ENCODE measurements at places on chromosomes 16 and 17.

GRCh38 chr16:8828541-8829165 is 31.0 kb downstream of the PMM2 start:
- no peak for DNase-seq

DNA sequence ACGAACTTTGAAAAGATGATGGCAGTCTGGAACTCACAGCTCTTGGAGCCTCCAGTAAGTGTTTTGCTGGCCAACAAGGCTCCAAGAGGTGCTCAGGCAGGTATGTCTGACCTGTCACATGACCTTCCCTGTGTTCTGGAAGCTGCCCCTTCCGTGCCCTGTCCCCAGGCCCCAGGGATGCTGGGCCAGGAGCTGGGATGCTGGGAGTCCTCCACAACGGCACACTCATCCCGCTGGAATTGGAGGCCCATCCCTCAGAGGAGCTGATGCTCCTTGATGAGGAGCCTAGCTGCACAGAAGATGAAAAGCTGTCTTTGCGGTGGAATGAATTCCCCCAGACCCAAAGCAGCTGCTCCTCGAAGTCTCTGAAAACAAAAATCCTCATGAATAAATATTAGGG is 47.8 kb downstream of the HOXB1 start:
- no peak for DNase-seq

- DNase-seq: no peak
Measured at GRCh38 chr17:51144266-51145022, 8.9 kb upstream of the NME1 start.

DNA sequence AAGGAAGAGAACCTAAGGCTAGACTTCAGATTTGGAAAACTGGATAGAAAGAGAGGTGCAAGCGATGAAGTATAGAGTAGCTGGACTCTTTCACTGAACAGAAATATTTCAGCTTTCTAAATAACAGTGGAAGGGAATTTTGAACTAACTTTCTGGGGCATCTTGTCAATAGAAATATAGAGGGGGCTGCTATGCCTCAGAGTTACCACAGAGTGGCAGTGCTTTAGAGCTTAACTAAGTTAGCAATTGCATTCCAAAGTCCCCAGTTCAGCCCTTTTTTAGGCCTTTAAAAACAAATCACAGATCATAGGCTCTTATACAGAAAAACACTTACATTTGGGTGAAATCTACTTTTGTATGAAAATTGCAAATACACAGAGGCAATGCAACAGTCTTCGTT is 154.2 kb upstream of the CDH8 start:
- no peak for DNase-seq

- no peak for DNase-seq
Measured at GRCh38 chr17:45341533-45342158, 24.8 kb upstream of the MAP3K14 start.

DNA sequence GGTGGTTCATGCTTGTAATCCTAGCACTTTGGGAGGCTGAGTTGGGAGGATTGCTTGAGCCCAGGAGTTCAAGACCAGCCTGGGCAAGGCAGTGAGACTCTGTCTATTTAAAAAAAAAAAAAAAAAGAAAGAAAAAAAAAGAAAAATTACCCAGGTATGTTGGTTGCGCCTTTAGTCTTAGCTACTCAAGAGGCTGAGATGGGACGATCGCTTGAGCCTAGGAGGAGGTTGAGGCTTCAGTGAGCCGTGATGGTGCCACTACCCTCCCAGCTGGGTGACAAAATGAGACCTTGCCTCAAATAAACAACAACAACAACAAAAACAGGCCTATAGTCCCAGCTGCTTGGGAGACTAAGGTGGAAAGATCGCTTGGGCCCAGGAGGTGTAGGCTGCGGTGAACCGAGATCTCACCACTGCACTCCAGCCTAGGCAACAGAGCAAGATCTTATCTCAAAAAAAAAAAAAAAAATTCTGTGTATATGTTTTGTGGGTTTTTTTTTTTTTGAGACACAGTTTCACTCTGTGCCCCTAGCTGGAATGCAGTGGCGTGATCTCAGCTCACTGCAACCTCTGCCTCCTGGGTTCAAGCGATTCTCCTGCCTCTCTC is 12.5 kb upstream of the ANKRD40CL start:
- no peak for DNase-seq

- no peak for DNase-seq
Measured at GRCh38 chr17:15782866-15783265, 50.8 kb downstream of the TBC1D26 start.

GRCh38 chr16:84082835-84083569 is 33.7 kb downstream of the MBTPS1 start:
- no peak for DNase-seq

- no peak for DNase-seq
Measured at GRCh38 chr16:86598607-86599565, 20.5 kb downstream of the FOXL1 start.

DNA sequence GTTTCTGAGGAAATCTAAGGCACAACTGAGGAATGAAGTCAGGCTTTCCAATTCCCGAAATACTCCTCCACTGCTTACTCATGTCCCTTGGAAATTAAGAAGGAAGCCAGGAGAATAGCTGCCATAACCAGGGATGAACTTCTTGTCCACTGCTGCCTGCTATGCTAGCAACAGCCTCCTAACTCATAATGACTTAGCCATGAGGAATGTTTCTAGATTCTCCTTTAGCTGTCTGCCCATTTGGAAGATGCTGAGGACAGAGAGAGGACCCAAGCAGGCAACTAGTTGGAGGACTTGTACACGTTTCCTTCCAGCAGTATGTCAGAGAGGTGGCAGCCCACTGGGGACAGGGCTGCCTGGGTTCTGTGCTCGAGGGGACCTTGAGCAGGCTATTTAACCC is 939 bp upstream of the CCL2 start:
- DNase-seq: no peak

DNA sequence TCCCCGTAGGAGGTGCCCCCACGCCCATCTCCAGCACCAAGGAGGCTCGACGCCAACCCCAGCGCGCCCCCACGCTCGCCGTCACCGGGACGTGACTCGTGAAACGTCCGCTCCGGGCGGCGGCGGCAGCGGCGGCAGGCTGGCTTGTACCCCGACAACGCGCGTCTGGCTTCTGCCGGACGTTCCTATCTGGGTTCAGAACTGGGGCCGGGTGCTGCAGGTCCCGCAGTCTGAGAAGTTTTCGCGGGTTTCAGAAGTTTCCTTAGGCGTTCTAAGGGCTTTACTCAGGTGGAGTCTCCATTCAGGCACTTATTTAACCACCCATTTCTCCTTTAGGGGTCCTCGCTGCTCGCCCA is 672 bp upstream of the ALKBH5 start:
- no peak for DNase-seq

- DNase-seq: no peak
Measured at GRCh38 chr16:49632086-49632794, 223.7 kb downstream of the ZNF423 start.

- DNase-seq: no peak
Measured at GRCh38 chr16:2515180-2515851, 1.6 kb downstream of the ATP6V0C start.

GRCh38 chr17:51079049-51079448 is 41.6 kb downstream of the SPAG9 start:
- no peak for DNase-seq

- no peak for DNase-seq
Measured at GRCh38 chr17:12537436-12537835, 128.3 kb upstream of the MYOCD start.

DNA sequence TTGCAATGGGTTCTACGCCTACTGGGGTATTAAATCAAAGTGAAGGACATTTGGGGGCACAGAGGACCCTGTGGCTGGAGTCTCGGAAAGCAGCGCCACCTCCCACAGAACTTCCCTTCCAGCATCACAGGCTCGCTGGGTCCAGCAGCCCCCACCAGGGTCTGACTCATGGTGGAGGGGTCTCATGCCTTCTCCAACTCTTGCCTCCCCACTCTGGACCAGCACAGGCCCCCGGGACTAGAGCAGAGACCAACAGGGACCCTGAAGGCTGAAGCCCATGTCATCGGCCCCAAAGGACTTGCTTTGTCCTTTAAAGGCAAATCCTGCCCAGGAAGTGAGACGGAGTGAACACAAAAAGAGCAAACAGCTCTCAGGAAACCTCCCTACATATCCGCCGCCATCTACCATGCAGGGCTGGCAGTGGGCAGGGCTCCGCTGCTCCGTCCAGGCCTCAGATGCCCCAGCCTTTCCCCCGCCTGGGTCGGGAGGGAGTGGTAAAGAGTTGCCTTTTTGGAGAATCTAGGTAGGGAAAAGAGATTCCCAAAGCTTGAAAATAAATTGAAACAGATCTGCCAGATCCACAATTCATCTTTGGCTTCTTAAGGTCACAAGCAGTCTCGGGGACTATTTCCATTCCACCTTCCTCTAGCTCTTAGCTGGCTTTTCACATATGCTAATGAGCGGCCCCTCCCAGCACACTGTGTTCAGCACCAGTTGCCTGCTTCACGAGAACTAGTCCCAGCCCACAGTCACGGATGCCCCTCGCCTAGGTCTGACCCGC is 2.1 kb upstream of the GPRC5C start:
- no peak for DNase-seq

DNA sequence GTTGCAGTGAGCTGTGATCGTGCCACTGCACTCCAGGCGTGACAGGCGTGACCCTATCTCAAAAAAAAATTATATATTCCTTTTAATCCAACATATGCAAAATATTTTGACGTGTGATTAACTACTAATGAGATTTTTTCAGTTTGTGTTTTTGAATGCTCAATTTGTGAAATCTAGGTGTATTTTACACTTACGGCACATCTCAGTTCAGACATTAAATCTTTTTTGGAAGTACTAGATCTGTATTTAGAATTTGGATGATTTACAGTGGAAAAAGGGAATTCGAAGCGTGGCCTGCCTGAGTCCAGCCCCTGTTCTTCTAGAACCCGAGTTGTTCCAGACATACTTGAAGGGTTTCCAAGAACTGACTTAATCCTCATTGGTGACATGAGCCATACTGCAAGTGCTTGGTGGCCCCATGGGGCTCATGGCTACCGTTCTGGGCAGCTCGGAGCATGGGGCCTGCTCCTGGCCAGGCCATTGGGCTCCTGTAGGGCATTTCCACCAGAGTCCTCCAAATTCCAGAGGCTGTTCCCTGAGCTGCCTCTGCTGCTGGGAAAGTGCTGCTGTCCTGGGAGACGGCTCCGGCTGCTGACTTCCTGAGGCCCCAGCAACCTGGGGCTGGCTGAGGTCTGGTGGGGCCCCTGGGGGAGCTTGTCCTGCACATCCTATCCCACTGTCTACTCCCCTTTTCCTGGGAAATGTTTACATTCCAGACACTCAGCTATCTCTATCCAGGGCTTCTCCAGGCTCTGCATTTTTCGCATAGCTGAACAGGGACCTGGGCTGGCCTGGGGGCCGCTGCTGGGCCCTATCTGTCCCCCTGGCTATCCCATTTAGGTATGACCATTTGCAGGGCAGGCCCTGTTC is 27.2 kb downstream of the LLGL2 start:
- no peak for DNase-seq

DNA sequence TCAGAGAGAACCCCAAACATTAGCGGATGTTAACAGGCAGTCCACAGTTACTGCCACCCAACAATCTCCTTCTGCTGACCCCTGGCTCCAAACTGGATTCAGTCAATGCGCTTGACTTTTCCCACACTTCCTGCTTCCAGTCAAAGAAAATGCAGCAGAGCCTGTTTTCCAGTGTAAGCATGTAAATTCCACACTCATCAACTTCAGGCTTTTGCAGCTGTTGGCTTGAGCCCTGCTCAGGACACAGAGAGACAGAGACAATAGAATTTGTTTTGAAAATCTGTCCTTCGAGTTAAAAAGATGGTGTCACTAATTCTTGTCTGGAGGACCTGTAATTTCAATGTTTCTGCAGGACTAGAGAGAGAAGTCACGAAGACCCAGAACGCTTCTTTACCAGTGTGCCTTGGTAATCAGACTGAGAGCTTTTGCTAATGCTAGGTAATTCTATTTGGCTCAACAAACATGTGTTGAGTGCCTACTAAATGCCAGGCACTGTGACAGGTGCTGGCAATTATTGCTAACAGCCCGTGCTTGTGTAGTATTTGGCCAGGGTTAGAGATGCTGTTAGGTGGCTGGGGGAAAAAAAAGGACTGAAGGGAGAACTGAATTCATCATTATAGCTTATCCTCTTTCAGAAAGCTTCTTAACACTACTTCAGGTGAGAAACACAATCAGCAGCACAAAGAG is 32.5 kb downstream of the HOXB1 start:
- DNase-seq: no peak

- DNase-seq: no peak
Measured at GRCh38 chr17:1789936-1790335, 28.1 kb downstream of the SERPINF1 start.

DNA sequence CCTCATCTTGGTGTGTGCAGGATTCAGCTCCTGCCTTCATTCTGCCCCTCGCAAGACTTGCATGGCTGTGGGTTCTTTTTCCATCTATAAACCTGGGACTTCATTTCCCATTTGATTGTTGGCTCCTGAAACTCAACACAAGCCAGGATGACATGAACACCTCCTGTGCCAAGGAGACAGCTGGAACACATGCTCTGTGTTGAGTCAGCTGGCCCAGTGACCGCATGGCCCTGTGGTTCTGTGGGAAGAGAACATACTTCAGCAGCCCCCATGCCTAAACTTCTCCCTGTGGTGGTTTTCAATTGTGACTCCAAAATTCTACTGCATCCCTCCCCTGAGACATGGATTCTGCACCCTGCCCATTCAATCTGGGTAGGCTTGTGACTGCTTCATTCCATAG is 57.9 kb upstream of the FOXF1 start:
- DNase-seq: no peak

DNA sequence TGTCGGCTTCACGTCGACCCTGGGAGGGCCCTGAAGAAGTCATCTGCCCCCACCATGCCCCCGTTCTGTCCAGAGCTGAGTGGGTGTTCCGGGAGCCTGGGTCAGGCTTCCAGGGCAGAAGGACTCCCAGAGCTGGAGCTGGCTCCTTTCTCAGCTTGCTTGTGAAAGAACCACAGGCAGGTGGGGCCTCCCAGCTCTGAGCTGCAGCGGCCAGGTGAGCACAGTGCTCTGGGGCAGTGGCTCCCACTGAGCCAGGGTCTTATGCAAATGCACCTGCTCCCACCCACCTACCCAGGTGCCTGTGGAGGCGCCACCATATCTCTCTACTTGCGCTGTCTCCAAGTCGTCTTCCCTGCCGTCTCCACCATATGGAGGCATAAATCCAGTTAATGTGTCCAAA is 140.0 kb upstream of the RPL38 start:
- no peak for DNase-seq

GRCh38 chr17:66755101-66755943 is 79.6 kb upstream of the CACNG5 start:
- DNase-seq: no peak

GRCh38 chr16:20743591-20743990 is 2.0 kb upstream of the THUMPD1 start:
- no peak for DNase-seq

Measured in KG1 (cell line).